Stimulated activated CD8-positive, alpha-beta memory T cell treated with anti-CD3 and anti-CD28 coated beads, Interleukin-4, amount 100 ng/mL, for 4 hours (primary cell): ENCODE measurements at places on chromosomes 13 and 19.

DNA sequence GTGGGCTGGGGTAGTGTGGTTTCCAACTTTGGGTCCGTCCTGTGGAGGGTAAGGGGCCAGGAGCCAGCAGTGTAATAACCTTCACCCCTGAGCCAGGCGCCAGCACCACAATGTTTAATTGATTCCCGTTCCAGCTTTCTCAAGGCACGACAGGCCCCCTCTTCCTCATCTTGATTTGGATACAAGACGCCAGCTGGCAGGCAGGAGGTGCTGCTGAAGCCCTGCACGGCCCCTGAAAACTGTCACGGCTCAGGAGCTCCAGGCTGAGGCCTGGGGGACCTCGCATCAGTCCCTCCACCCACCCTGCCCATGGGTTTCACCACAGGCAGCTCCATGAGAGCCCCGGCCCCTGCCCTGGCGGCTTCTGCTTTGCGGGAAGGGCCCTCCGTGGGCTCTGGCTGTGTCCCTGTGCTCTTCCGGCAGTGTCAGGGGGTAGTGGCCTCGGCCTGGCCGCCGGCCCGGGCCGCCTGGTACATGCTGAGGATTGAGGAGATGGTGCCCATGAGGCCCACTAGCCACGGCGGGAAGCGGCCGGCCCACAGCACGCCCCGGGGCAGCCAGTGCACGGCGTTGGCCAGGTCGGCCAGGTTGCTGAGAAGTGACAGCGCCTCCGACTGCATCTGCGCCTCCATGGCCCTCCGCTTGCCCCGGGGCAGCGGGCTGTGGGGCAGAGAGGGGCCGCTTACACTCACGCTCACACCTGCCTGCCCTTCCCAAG lies 11.9 kb downstream of the PEX11G start:
- DNase-seq: no peak

- DNase-seq: no peak
These were observed 2.2 kb downstream of the ABCC4 start for GRCh38 chr13:95298971-95299621.

GRCh38 chr13:51577690-51578089 lies 6.6 kb upstream of the WDFY2 start:
- DNase-seq: no peak

DNA sequence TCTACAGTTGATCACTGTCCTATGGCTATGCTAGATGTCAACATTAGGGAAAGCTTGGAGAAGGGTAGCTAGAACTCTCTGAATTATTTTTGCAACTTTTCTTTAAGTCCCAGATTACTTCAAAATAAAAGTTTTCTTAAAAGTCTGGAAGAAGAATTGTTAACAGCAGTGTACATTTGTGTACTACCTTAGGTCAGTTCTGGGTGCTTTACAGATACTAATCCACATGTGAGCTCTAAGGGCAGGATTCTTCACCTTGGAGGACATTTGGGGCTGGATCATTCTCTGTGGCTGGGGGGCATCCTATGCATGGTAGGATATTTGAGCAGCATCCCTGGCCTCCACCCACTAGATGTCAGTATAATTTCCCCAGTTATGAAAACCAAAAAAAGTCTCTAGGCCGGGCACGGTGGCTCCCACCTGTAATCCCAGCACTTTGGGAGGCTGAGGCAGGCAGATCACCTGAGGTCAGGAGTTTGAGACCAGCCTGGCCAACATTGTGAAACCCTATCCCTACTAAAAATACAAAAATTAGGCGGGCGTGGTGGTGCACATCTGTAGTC lies 2.8 kb downstream of the BRME1 start:
- DNase-seq: no peak

- DNase-seq: no peak
These were observed 7.6 kb upstream of the TSPAN16 start for GRCh38 chr19:11288349-11288748.

- no peak for DNase-seq
These were observed 21.7 kb downstream of the CNFN start for GRCh38 chr19:42368360-42368759.

GRCh38 chr19:50705422-50706019 lies 14.1 kb downstream of the SHANK1 start:
- no peak for DNase-seq

DNA sequence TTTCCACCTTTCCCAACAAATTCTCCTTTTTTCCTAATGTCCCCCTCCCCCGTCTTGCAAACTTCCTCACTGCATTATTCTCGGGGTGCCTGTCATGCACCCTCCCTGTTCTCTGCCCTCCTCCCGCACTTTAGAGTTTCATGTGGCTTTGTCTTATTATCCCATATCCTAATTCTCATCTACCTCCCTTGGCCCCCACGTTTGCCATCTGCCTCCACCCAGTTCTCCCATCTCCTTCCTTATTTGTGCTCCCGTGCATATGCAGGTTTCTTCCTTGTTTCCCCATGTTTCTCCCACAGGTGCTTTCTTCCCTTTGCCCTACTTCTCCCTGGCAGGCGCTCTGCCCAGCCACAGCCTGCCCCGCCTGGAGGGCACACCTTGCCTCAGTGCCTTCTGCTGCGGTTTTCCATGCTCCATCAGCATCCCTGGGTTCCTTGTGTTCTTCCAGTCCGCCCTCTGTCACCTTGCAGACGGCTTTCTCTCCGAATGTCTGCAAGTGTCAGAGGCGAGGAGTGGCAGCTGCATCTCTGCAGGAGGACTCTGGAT lies 1.5 kb downstream of the SPATA13 start:
- DNase-seq: no peak

DNA sequence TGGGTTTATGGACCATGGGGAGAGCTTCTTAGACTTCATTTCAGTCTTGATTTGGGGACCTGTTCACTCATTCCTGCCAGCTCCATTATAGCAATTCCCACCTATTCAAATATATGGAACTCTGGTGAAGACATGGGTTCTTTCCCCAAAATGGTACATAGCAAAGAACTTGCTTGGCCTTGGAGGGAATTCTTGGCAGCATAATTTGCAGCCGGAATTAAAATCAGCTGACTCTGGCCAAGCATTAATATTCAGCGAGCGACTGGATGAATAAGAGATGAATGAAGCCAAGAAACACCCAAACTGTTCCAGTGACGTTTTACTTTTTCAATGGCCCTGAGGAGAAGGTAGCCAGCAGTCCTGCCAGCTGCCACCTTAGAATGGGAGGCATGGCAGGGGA lies 88.4 kb upstream of the SOX1 start:
- no peak for DNase-seq

DNA sequence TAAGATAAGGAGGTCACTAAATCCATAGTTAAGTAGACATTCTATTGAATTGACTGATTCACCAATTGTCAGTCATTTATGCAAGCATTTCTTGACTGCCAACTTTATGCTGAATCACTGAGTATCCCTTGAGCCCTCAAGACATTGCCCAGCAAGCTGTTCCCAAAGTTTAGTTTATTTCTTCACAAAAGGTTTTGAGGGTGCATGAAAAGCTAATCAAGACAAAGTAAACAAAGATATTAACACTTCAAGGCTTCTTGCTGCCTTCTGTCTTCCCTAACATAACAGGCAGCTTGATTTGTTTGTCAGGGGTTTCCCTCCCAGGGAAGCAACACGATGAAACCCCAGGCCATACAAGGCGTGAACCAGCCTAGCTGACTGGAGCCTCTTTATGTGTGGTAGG lies 374.4 kb downstream of the SPRY2 start:
- DNase-seq: no peak

- DNase-seq: no peak
These were observed 1.4 kb downstream of the KCTD12 start for GRCh38 chr13:76884907-76885202.

GRCh38 chr13:113077953-113078901 lies 27.4 kb upstream of the F7 start:
- DNase-seq: no peak

GRCh38 chr13:27288392-27288791 lies 17.8 kb downstream of the RASL11A start:
- DNase-seq: no peak

DNA sequence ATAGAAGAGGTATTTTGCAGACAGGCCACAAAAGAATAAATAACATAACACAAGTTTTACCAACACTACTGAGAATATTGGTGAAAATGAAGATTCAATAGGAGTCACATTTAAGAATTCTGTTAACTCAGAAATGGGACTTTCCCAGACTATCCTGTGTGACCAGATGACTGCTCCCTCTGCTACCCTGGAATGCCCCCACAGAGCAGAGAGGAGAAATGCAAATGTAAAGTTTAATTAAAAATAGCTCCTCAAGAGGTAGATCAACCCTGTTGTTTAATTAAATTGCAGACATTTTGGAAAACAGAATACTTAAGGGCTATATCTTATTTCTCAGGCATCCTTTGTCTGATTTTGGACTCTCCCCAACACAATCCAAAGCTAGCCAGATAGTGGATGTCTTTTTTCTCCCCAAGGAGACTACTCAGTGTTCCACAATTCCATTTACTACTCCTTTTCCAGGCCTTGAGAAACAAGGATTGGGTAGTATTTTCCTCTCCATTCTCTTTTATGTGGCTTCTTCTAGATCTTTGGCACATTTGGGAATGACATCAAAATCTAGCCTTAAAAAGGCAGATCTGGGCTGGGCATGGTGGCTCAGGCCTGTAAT lies 104.7 kb upstream of the TSC22D1 start:
- no peak for DNase-seq

DNA sequence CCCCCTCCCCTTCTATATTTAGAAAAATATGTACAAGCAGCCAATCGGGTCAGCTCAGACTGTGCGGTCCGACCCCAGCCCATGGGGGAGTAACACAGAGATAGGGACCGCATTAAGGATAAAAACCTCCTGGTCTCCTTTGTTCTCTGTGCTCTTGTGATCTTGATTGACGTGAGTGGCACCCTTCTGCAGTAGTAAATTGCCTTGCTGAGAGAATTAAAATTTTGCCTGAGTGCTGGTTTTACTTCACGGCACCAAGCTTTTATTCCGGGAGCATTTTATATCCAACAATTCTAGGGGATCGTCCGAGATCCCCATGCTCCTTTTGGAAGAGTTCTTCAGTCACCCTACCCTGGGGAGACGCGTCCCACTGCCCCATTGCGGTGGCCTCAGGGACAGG lies 7.0 kb upstream of the ZNF69 start:
- no peak for DNase-seq
